ENCODE measurements at places on chromosomes 4 and X.

DNA sequence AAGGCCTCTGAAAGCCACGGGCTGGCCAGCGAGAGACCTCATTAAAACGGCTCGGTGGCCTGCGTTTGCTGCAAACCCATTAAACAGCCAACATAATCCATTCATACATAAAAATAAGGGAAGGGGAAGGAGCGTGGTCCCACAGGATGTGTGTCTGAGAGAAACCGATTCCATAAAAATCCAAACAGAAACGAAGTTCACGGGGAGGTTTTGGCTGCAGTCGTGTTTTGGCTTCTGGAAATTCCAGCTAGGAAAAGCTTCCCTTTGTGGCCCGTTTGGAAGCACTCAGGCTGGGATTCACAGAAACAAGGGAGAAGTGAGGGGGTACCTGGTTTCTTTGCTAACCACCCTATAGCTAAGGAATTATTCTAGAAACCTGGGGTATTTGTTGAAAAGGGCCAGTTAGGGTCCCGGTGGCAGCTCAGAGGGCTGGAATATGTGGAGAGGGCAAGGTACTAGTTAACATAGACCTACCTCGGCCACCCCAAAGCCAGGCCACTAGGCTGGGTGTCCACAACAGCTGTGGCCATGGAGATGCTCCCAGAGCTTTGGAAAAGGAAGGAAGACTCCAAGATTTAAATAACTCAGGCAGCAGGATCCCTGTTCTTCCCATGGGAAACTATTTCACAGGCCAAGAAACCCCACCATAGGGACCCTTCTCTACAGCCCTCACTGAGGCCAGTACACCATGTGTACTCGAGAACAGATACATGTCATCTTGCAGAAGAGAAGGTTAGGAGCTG lies 166.8 kb downstream of the BCOR start:
- H3K27me3 ChIP-seq, result no peaks in the 10 kb centered on the region
- H3K36me3 ChIP-seq, result no peaks in the 10 kb centered on the region
- DNase-seq, result no peak
- H3K4me3 ChIP-seq, result no peak overlapping the region
- H3K4me1 ChIP-seq, result no peaks in the 10 kb centered on the region
- no peak overlapping the region for H3K27ac ChIP-seq

GRCh38 chr4:84691170-84691691 lies 108.3 kb downstream of the CDS1 start:
- H3K4me3 ChIP-seq, result no peak overlapping the region
- H3K27me3 ChIP-seq, result no peaks in the 10 kb centered on the region
- H3K4me1 ChIP-seq, result no peaks in the 10 kb centered on the region
- no peak overlapping the region for H3K27ac ChIP-seq
- DNase-seq, result no peak
- H3K36me3 ChIP-seq, result no peaks in the 10 kb centered on the region

DNA sequence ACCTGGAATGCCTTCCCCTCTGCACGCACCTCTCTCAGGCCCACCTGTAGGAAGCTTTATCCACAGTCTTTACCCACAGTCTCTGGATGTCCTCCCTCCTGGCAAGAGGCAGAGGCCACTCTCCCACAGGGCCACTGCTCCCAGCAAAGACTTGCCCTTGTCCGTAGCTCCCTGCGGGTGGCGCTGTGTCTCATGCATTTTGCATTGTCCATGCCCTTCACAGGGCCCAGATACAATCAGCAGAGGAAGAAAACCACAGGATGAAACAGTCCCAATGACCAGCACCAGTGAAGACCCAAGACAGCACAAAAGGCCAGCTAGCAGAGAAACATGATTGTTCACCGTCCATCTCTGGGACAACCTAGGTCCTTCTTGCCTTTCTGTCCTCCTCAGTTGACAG lies 2.1 kb upstream of the NSG1 start:
- no peak for DNase-seq
- peaks cover 75% of the 10 kb centered on the region for H3K27me3 ChIP-seq
- peaks cover 10% of the 10 kb centered on the region for H3K4me1 ChIP-seq
- no peak overlapping the region for H3K27ac ChIP-seq

DNA sequence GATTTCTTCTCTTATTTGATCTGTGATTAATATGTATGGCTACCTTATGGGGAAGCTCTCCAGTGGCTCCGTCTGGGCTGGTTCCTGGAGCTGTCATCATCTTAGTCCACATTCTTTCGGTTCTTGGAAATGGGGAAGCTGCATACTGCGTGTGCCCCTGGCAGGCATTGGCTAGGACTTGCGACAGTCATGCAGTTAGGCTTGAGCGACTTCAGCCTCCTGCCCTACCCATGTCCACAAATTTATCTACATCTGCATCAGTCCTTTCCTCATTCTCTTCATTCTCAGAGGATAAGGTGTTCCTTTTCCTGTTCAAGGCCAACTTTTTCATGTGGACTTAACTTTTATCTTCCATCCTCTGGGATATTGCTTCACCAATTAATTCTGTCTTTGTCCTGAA lies 214.2 kb downstream of the RELL1 start:
- H3K27me3 ChIP-seq, result peaks cover 39% of the 10 kb centered on the region
- H3K27ac ChIP-seq, result no peak overlapping the region
- no peak for DNase-seq
- H3K4me3 ChIP-seq, result no peak overlapping the region
- H3K36me3 ChIP-seq, result no peaks in the 10 kb centered on the region
- no peaks in the 10 kb centered on the region for H3K4me1 ChIP-seq

GRCh38 chr4:7266525-7267292 lies 74.4 kb downstream of the SORCS2 start:
- DNase-seq, result no peak
- H3K4me3 ChIP-seq, result no peak overlapping the region
- no peak overlapping the region for H3K27ac ChIP-seq
- peaks cover 4% of the 10 kb centered on the region for H3K27me3 ChIP-seq
- no peaks in the 10 kb centered on the region for H3K36me3 ChIP-seq

DNA sequence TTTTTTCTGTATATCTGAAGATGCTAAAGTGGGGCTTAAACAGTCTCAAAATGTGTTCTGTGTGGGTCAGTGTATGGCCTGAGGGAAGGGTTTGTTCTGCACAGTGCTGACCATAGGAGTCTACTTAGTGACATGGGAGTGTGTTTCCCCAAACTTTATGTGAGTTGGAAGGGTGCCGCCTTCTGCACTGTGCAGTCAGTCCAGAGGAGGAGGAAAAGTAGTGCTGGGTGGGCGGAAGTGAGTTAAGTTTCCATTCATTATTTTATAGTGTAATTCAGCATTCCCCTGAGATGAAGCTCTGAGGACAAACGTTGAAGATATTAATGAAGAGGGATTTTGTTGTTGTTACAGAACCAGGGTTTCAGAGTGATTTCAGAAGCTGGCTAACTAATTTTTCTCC lies 2.9 kb downstream of the CHST7 start:
- no peaks in the 10 kb centered on the region for H3K36me3 ChIP-seq
- DNase-seq, result no peak

GRCh38 chr4:148986951-148987350 lies 544.7 kb upstream of the NR3C2 start:
- no peak overlapping the region for H3K4me3 ChIP-seq
- no peaks in the 10 kb centered on the region for H3K27me3 ChIP-seq
- H3K4me1 ChIP-seq, result peaks cover 7% of the 10 kb centered on the region
- no peak for DNase-seq

DNA sequence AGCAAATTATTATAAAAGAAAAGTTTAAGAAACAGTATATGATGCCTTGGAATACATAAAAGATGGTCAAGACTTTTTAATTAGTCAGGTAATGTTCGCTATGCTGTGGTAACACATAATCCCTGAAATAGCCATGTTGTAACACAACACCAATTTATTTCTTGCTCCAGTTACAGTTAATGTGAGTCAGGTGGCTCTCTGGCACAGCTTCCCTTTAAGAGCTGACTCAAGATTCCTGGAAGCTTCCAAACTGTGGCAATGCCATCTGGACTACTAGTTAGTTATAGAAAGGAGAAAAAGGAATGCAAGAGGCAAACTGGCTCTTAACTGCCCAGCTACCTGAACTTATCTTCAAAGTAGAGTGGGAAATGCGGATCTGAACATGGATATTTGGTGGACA lies 210.5 kb downstream of the CHM start:
- H3K36me3 ChIP-seq, result no peaks in the 10 kb centered on the region
- no peak overlapping the region for H3K27ac ChIP-seq
- DNase-seq, result no peak
- no peaks in the 10 kb centered on the region for H3K4me1 ChIP-seq
- no peak overlapping the region for H3K4me3 ChIP-seq

GRCh38 chr4:9968472-9968871 lies 52.8 kb downstream of the SLC2A9 start:
- H3K4me1 ChIP-seq, result peaks cover 9% of the 10 kb centered on the region
- no peak overlapping the region for H3K4me3 ChIP-seq
- H3K27me3 ChIP-seq, result no peaks in the 10 kb centered on the region
- peaks cover 7% of the 10 kb centered on the region for H3K36me3 ChIP-seq
- no peak for DNase-seq
- H3K27ac ChIP-seq, result no peak overlapping the region

DNA sequence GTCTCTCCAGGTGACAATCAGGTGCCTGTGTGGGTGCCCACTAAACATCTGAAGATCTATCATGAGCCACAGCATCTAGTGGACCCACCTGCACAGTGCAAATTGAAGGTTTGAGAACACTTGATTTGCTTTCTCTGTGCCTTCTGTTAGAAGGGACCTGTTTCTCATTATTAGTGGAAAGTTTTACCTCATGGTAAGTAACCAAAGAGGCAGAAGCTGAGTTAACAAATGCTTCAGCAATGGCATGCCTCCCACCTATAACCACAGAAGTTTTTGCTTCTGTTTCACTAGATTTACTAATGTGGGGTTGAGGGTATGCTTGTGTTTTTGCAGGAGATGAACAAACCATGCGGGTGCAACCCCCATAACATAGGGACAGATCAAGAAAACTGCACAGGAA lies 297.4 kb upstream of the DKK2 start:
- DNase-seq, result no peak
- no peaks in the 10 kb centered on the region for H3K27me3 ChIP-seq
- no peaks in the 10 kb centered on the region for H3K36me3 ChIP-seq

DNA sequence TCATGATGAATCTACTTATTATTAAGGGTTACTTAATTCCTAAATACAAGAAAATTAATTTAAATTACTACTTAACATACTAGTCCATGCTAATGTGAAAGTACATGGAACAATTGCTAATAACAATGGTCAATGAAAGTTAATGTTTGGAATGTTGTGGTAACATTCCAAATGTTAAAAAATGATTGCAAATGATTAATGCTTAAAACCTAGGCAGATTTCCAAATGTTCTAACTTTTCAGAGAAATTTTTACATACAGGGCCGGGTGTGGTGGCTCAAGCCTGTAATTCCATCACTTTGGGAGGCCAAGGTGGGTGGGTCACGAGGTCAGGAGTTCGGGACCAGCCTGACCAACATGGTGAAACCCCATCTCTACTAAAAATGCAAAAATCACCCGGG lies 1851.3 kb upstream of the PCDH7 start:
- no peak overlapping the region for H3K4me3 ChIP-seq
- H3K36me3 ChIP-seq, result no peaks in the 10 kb centered on the region
- no peak for DNase-seq
- H3K27me3 ChIP-seq, result no peaks in the 10 kb centered on the region
- no peak overlapping the region for H3K27ac ChIP-seq

DNA sequence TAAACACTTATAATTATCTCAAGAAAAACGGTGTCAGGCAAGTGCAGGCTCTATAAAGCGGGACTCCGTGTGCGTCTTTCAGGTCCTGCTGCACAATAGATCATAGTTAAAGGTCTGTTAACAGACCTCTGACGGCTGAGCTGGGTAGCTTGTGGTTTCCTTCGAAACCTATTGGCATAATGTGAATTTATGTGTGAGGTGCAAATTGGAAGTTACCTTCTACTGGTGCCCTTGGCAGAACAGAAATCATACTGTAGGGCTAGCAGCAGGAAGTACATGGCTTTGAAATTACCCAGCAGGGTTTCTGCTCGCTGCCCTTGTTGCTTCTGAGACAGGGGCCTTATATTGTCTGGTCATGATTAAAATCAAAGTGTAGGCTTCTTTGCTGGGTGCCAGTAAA lies 216.4 kb upstream of the HAND2 start:
- no peak overlapping the region for H3K4me3 ChIP-seq
- no peaks in the 10 kb centered on the region for H3K36me3 ChIP-seq
- H3K27ac ChIP-seq, result no peak overlapping the region

DNA sequence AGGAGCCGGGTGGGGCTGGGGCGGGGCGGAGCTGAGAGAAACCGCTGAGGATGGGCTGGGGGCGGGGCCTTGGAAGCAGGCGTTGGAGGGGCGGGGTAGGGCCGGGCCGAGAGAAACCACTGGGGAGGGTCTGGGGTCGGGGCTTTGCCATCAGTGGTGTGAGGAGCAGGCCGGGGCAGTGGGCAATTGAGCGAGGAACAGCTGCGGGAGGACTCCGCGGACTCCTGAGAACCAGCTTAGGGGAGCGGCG lies 1.3 kb upstream of the EOLA2 start:
- no peak for DNase-seq
- H3K4me1 ChIP-seq, result peaks cover 5% of the 10 kb centered on the region
- H3K36me3 ChIP-seq, result no peaks in the 10 kb centered on the region
- H3K27me3 ChIP-seq, result no peaks in the 10 kb centered on the region
- peak overlapping the region; percentile 92 for H3K4me3 ChIP-seq

DNA sequence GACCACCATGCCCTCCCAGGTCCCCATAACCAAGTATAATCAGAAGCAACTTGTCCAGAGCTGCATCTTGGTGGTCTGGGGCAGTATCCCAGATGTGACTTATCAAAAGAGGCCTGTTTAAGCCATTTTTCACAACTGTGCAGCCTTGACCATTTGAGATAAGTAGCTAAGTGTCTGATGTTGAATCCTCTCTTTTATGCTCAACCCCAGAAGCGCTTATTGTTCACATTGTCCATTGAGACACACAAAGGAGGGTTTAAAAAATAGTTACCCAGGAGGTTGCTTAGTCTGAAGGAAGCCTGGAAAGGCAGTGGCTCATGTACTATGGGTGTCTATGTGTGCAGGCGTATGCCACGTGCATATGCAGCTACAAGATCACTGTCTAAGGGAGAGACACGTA lies 27.0 kb downstream of the ENPP6 start:
- no peaks in the 10 kb centered on the region for H3K4me1 ChIP-seq
- H3K36me3 ChIP-seq, result no peaks in the 10 kb centered on the region
- H3K27ac ChIP-seq, result no peak overlapping the region
- H3K27me3 ChIP-seq, result peaks cover 11% of the 10 kb centered on the region
- no peak overlapping the region for H3K4me3 ChIP-seq

- H3K27ac ChIP-seq, result no peak overlapping the region
- no peaks in the 10 kb centered on the region for H3K4me1 ChIP-seq
- H3K4me3 ChIP-seq, result no peak overlapping the region
- H3K36me3 ChIP-seq, result no peaks in the 10 kb centered on the region
- DNase-seq, result no peak
Measured at GRCh38 chrX:141405486-141405852, 163.2 kb upstream of the SPANXC start.

DNA sequence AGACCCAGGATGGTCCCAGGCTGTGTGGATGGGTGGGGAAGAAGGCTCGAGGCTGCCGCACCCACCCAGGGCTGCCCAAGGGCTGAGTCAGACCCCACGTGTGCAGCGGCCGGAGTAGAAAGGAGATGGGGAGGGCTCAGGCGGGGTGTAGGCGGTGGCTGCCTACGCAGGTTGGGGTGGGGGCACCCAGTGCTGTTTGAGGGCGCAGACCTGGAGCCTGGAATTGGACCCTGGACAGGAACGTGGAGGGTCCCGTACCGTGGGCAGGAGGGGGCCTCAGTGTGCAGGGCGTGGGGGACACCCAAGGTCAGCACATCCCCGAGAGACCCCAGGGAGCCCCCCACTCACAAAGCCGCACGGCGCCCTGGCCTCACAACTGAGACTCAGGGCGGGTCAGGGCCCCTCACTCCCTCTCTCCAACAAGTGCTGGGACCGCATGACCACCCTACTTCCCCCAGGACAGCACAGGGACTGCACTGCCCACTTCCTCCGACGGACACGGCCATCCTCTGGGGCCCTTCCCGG lies 79.9 kb downstream of the FAM53A start:
- H3K27ac ChIP-seq, result no peak overlapping the region
- peaks cover 8% of the 10 kb centered on the region for H3K27me3 ChIP-seq
- H3K4me1 ChIP-seq, result peaks cover 8% of the 10 kb centered on the region
- no peaks in the 10 kb centered on the region for H3K36me3 ChIP-seq

Data from naive B cell (primary cell).